ENCODE measurements at places on chromosomes 16 and 17. TPM values are rescaled to one million over a fixed set of nuclear protein-coding genes. Genes with fewer than 3 reads are reported as not detected.

EVPL gene
- 18.9 TPM for total RNA-seq

OMG gene
- total RNA-seq, result not detected

GRCh38 chr16:381012-381788 lies 578 bp downstream of the PGAP6 start:
- DNase-seq, result no peak

GRCh38 chr16:85291302-85292148 lies 179.3 kb upstream of the CIBAR2 start:
- peak; percentile 76 for DNase-seq

- DNase-seq, result peak; percentile 38
Observed at GRCh38 chr17:9837551-9838471, 12.1 kb downstream of the GLP2R start.

GRCh38 chr16:73610605-73611156 lies 562.8 kb upstream of the ZFHX3 start:
- DNase-seq, result no peak

DNA sequence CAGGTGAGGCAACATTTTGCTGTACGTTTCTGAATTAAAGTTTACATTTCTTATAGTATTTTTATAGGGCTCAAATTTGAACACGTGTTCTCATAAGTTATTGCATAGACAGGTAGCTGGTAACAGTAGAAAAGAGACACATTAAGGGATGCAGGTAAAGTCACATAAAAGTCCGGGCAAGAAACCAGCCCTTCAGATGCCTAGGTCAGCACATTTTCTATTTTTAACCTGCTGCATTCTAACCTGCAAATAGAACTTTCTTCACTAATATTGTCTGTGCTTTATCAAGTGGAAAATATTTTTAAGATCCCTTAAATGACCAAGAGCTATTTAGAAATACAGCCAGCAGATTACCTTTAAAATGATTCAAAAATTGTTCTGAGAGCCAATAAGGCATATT lies 307.4 kb upstream of the AXIN2 start:
- no peak for DNase-seq

- no peak for DNase-seq
Observed at GRCh38 chr17:78062596-78062995, 66.0 kb downstream of the TMC6 start.

MYLK3 gene
- not detected for total RNA-seq

DNA sequence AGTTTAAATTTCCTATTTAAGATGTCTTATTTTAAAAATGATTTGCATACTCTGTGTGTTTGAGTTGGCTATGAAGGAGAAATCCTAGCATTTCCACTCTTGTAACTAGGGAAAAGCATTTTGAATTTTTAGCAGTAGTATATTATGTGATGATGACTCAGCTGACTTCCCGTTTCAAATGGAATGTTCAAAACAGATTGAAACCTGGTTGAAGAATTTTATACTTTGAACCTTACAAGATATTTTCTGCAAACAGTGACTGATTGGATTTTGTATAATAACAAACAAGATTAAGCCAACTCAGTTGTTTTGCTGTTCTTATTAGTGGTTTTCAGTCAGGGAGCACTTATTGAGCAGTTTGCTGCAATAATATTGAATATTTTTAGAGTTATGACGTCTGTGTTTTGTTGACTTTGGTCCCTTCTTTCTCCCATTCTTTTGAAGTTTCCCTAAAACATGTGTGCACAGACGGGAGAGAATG lies 8.0 kb downstream of the TNRC6A start:
- DNase-seq, result no peak

- no peak for DNase-seq
Observed at GRCh38 chr16:66576296-66576695, 3.0 kb upstream of the CMTM2 start.

GRCh38 chr17:62923258-62924150 lies 42.5 kb upstream of the TANC2 start:
- DNase-seq, result no peak

CHAD gene
- total RNA-seq, result 4.5 TPM

DNA sequence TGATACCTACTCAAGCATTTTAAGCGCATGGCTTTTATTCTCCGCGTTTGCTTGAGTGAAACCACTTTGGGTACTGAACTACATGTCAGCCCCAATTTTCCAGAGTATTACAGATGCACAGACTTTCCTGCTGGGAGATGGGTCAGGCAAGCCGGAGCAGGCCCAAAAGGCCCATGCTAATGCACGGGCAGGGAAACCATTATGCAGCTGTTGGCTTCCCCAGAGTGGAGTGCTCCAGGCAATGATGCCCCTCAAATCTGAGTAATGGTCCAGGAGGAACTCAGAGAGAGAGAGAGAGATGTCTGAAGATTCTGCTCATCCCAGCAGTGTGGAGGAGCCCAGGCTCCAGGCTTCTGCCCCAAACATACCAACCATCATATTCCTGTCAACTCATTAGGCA lies 80.2 kb downstream of the CDH11 start:
- DNase-seq, result no peak

DNA sequence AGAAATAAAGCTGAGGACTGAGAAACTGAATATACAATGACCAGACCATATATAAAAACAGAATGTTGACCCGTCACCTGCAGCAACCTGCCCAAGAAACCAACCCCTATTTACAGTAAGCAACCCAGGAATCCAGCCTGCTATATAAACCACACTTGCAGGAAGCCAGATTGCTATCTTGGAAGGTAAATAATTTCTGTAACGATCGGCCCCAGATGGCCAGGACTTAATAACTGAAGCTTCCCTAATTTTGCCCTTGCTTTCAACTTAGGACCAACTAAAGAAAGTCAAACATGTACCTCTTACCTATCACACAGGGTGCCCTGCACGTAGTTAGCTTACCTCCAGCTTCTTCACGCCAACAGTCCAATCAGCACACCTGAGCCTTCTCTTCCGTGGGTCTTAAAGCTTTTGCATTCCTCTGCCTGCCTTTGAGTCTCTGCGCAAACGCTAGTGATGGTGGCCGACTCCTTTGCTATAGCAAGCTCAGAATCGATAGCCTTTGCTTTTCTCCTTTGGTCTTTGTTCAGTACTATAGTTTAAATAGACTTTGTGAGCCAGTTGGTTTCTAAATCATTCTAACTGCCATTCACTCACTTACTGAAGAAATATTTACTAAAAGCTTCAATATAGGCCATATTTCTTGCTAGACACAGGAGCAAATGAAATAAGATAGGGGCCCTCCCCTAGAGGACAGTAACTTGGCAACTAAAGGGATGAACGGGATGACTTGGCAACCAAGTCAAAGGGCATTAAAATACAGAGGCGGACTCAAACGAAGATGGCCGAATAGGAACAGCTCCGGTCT lies 31.3 kb downstream of the MPHOSPH6 start:
- no peak for DNase-seq

DNA sequence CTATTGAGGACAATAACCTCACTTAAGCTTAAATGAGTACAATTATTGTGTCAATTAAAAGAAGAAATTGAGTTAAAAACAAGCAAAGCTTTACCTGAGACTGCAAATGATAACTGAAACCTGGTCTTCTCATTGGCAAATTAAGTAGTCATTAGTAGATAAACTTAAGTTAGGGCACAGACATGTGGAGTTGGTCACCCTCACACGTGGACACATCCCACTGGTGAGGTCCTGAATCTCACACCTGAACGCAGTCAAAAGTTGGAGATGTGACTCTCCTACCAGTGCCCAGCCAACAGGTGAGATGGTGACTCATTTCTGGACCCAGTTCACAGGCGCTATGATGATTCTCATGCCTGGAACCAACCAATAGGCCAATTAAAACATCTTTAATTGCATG lies 311.6 kb downstream of the FOXL1 start:
- DNase-seq, result no peak

GRCh38 chr16:55565086-55565485 lies 1.4 kb upstream of the CAPNS2 start:
- no peak for DNase-seq

- DNase-seq, result no peak
Observed at GRCh38 chr17:19703828-19704613, 12.4 kb downstream of the SLC47A2 start.

GRCh38 chr16:23597003-23597756 lies 1.1 kb upstream of the NDUFAB1 start:
- no peak for DNase-seq

GRCh38 chr16:53757971-53758609 lies 54.1 kb downstream of the FTO start:
- DNase-seq, result no peak

- no peak for DNase-seq
Observed at GRCh38 chr17:50123649-50124349, 6.2 kb downstream of the SAMD14 start.

DNA sequence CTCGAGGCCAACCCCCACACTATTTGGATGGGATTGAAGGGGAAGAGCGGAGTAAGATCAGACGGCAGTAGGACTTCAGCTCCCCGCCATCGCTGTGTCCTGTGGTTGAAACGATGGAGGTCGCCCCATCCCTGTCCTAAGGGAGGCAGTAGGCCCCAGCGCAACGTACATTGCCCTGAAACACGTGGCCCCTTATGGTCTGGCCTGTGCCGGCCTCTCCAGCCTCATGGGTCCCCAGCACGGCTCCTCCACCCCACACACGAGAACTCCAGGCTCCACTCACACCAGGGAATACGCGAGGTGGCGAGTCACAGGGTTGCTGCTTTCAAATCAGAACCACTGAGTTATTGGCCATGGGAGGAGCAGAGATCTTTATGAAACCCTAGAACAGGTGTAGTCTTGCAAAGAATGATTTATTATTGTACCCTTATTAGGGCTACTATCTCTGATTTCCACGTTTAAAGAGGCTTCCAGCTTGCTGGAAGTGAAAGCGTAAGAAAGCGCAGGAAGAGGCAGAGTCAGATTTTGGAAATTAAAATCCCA lies 669 bp upstream of the DCTPP1 start:
- peak; percentile 58 for DNase-seq

CNOT1 gene
- 208 TPM for total RNA-seq

- DNase-seq, result peak; percentile 18
Observed at GRCh38 chr16:22424161-22424937, 49.9 kb upstream of the CDR2 start.

RDM1 gene
- 0.36 TPM for total RNA-seq

KRTAP29-1 gene
- total RNA-seq, result not detected

DNA sequence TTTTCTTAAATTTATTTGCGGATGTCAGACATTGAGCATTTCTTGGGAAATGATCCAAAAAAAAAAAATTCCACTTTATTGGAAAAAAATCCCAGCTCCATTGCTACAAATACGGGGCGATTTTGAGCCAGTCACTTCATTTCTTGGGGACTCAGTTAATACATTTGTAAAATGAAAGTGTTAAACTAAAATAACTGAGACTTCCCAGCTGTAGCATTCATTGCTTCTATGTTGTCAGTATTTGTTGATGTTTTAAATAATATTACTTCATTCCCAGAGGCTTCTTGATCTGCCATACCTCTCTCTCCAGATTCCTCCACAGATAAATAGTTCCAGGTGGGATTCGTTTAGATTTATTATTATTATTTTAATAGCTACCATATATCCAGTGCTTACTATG lies 77.1 kb upstream of the HS3ST3A1 start:
- no peak for DNase-seq

DNA sequence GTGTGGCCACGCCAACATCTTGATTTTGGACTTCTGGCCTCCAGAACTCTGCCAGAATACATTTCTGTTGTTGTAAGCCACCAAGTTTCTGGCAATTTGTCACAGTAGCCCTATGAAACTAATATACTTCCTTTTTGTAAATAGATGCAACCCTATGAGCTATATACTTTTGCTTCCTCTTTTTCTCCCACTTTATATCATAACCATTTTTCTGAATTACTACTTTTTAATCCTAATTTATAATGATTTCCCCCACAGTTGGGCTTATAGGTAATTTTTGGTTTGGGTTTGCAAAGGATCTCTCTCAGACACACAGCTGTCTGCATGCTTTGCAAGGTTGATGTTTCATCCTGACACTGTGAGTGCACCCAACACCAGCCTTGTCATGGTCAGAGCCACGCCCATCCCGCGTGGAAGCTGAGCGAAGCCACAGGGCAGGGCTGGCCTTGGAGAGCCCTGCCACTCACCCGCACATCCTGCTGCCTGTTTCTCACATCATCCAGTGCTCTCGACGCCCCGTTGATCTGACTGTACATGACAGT lies 5.8 kb downstream of the TRIM25 start:
- peak; percentile 77 for DNase-seq

DNA sequence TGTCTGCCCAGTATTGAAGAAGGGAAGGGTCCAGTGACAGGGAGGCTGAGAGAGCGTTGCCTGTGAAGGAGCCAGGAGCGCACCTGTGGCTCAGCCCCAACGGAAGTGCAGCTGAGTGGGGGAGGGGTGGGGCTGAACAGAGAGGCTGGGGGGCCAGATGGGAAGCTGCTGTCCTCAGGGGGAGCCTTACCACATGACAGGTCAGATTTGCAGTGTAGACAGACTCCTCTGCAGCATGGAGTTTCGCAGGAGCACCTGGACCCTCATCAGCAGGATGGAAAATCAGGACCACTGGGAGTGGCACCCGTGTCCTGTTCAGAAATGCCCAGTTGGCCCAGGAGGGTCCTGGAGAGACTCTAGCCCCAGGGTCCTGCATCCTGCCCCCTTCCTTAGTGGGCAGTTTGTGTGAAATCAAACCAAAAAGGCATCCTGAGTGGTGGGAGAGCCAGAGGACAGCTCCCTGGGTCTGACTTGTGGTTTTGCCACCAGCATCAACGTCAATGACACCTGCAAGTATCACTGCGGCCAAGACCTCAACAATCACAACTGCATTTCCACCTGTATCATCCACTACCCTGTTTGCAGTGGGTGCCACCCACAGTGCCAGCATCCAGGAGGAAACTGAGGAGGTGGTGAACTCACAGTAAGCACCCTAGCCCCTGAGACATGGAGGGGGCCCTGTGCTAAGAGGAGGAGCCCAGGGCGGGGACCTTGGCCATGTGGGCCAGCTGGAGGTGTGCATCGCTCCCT lies 7.8 kb downstream of the CD300A start:
- DNase-seq, result no peak

GRCh38 chr16:57045694-57046381 lies 46.5 kb upstream of the CPNE2 start:
- peak; percentile 47 for DNase-seq

DNA sequence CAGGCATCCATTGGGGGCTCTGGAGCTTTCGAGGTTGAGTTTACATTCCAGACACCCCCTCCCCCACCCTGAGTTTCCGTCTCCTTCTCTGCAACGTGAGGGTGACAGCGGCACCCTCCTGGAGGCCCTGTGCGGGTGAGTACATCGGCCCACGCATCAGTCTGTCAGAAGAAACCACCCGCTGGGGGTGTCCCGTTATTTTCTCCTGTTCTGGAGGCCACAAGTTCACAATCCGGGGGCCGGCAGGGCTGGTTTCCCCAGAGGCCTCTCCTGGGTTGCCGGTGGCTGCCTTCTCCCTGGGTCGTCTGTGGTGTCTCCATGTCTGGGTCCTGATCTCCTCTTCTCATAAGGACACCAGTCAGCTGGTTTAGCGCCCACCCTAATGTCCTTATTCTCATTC lies 35.7 kb downstream of the GSE1 start:
- no peak for DNase-seq

All from left colon (tissue), 2 donors.